ENCODE measurements at places on chromosomes 2 and 18. TPM values are rescaled to one million over a fixed set of nuclear protein-coding genes. Genes with fewer than 3 reads are reported as not detected.

DNA sequence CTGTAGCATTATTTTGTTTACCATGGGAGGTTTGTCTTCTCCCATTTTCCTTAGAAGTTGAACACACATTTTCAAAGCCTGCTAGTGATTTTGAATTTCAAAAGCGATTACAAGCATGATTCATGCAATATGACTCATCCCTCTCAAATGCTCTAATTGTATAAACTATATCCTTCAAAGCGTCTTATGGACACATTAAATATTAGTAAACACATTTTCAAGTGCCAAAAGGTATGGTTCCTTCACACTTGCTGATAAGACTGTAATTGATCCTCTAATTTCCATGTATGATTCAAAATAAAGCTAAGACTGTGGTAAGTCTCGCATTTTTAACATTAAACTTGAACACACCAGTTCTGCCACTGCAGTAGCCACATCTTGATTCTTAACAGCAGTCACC, 512.9 kb downstream of the LRRTM4 start:
- no peaks in the 10 kb centered on the region for H3K27me3 ChIP-seq
- H3K4me1 ChIP-seq: no peaks in the 10 kb centered on the region
- no peak overlapping the region for H3K4me3 ChIP-seq
- DNase-seq: no peak
- H3K27ac ChIP-seq: no peak overlapping the region

The TRAPPC8 gene
- total RNA-seq: 46.1 TPM

- no peak overlapping the region for H3K27ac ChIP-seq
- H3K4me1 ChIP-seq: peaks cover 16% of the 10 kb centered on the region
- peaks cover 2% of the 10 kb centered on the region for H3K36me3 ChIP-seq
- H3K4me3 ChIP-seq: no peak overlapping the region
- peaks cover 3% of the 10 kb centered on the region for H3K27me3 ChIP-seq
Observed at GRCh38 chr2:98808546-98808945, 77.6 kb upstream of the MGAT4A start.

The TPO gene
- not detected for total RNA-seq

The KRTCAP3 gene
- 13.9 TPM for total RNA-seq

DNA sequence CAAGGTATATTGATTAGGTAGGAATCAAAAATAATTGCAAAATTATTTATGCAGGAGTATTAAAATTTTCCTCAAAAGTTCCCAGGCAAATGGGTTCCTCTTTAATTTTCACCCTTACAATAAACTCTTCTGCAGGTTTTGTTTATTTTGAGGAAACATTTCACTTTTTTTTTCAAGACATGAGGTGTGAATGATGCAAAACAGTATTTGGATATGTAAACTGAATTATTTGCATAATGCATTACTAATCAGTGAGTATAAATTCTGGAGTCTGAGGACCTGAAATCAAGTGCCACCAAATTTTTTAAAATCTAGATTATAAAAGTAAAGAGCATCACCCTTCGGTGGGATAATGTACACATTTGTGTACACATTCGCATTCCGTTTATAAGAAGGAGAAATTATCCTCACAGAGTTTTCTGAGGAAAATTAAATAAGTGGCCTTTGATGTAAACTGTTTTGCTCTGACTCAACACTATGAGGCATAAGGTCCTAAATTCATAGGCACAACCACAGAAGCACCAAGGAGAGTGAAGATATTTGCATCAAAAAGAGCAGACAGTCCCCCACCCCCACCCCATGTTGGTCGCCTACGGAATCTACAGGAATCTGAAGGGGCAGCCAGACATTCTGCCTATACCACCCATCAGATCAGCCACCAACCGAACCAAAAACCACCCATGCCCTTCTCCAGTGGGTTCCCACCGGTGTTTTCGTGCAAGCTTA, 33.1 kb downstream of the BCL11A start:
- no peak for DNase-seq
- H3K27me3 ChIP-seq: peaks cover 36% of the 10 kb centered on the region
- no peak overlapping the region for H3K27ac ChIP-seq
- peaks cover 7% of the 10 kb centered on the region for H3K4me1 ChIP-seq
- no peaks in the 10 kb centered on the region for H3K36me3 ChIP-seq
- H3K4me3 ChIP-seq: no peak overlapping the region

DNA sequence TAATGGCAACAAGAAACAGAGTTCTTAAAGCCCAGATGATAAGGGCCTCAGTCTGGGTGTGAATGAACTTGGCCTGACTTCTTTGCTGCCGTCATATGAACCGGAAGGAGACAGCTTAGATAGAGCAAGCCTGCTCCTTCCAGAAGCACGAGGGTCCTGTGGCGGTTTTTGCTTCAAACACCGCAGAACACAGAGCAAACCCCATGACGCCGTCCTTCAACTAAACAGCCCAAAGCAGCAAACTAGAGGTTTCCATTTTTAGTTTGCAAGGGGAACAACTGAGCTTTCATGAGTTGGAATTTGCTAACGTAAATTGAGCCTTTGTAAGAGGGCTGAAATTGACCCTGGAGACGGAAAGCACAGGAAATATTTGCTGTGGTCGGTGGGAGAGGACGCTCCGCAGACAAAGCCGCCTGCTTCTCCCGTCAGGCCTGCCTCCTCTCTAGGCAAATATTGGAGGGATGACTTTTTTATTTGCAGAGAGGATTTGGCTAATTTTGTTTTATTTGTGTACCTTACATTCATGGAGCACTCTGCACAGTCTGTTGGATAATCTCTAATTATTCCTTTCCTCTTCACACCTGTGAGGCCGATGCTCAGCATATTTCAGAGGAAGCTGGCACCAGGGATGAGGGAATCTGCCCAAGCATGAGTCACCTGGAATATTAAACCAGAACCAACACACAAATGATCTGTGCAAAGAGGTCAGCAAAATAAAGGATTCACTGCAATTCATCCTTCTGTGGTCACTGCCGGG, 134.0 kb upstream of the NCK2 start:
- H3K36me3 ChIP-seq: no peaks in the 10 kb centered on the region
- H3K27ac ChIP-seq: no peak overlapping the region
- no peak for DNase-seq
- peaks cover 2% of the 10 kb centered on the region for H3K27me3 ChIP-seq

DNA sequence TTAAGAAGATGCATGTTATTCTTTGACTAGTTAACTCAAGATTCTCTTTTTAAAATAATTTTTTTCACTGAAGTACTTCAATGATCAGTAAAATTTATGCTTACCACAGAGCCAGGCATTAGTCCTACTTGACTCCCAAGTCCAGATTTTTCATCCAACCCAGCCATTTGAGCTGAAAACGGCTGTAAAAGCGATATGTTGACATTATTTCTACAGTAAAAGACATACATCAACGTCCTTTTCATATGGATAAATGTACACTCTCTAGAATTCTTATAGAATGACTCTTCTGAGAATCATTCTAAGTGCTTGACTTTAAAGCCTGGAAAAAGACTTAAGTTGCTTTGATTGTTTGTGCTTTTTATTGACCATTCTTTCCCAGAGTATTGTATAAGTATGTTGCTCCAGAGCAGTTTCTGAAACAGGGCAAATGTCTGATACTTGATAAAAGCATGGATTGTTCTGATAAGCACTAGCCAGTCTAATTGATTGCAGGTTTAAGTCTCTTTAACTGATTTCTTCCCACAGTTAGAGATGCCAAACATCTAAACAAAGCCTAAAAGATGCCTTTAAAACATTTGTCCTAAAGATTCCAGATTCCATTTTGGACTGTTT, 90.9 kb downstream of the COL5A2 start:
- no peaks in the 10 kb centered on the region for H3K36me3 ChIP-seq
- peaks cover 3% of the 10 kb centered on the region for H3K4me1 ChIP-seq
- no peak overlapping the region for H3K27ac ChIP-seq

- no peaks in the 10 kb centered on the region for H3K4me1 ChIP-seq
- H3K27me3 ChIP-seq: no peaks in the 10 kb centered on the region
- no peak overlapping the region for H3K27ac ChIP-seq
Observed at GRCh38 chr2:136801661-136802060, 36.3 kb downstream of the THSD7B start.

The EFHD1 gene
- total RNA-seq: 8.8 TPM

DNA sequence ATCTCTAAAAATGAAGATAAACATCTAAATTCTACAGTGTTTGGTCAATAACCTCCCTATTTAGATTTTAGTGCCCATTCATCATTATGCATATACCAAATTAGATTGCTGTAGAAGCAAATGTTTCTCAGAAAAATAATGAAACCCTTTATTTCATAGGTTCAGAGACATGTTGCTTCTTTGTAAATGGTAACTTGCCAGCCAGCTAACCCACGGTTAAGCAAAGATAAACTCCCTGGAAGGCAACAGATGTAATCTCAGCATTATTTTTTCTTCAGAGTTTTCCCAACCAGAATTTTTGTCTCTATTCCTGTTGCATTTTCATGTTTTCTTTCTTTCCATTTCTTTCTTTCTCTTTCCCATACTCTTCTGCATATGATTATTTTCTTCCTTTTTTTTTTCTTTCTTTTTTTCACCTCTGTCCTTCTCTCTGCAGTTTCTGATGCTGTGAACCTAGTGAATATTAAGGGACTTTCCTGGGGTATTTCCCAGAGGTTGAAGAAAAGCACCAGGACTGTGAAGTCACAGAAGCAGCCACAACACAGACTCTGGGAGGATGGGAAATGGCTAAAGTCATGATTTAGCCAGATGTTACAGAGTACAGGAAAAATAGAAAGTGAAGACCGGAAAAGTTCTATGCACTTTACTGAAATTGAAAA, 50.0 kb upstream of the DSG1 start:
- no peaks in the 10 kb centered on the region for H3K4me1 ChIP-seq
- no peak overlapping the region for H3K27ac ChIP-seq
- H3K27me3 ChIP-seq: no peaks in the 10 kb centered on the region
- H3K4me3 ChIP-seq: no peak overlapping the region

The MC5R gene
- 0.17 TPM for total RNA-seq

GRCh38 chr2:28334527-28334894, 58.1 kb upstream of the FOSL2 start:
- H3K4me1 ChIP-seq: peaks cover 4% of the 10 kb centered on the region
- H3K27ac ChIP-seq: no peak overlapping the region
- no peak overlapping the region for H3K4me3 ChIP-seq
- no peaks in the 10 kb centered on the region for H3K27me3 ChIP-seq

GRCh38 chr2:7748717-7749415, 831.7 kb downstream of the RNF144A start:
- DNase-seq: no peak
- H3K36me3 ChIP-seq: peaks cover 49% of the 10 kb centered on the region
- H3K4me3 ChIP-seq: peak overlapping the region; percentile 6
- H3K27me3 ChIP-seq: no peaks in the 10 kb centered on the region
- no peak overlapping the region for H3K27ac ChIP-seq

- no peaks in the 10 kb centered on the region for H3K36me3 ChIP-seq
- no peak overlapping the region for H3K4me3 ChIP-seq
- peaks cover 13% of the 10 kb centered on the region for H3K27me3 ChIP-seq
Observed at GRCh38 chr18:75405351-75405750, 22.2 kb downstream of the SMIM21 start.

- no peak overlapping the region for H3K4me3 ChIP-seq
- DNase-seq: no peak
- no peaks in the 10 kb centered on the region for H3K27me3 ChIP-seq
- H3K4me1 ChIP-seq: no peaks in the 10 kb centered on the region
- H3K27ac ChIP-seq: no peak overlapping the region
Observed at GRCh38 chr2:72494392-72494791, 331.4 kb downstream of the EXOC6B start.

The NTSR2 gene
- not detected for total RNA-seq

DNA sequence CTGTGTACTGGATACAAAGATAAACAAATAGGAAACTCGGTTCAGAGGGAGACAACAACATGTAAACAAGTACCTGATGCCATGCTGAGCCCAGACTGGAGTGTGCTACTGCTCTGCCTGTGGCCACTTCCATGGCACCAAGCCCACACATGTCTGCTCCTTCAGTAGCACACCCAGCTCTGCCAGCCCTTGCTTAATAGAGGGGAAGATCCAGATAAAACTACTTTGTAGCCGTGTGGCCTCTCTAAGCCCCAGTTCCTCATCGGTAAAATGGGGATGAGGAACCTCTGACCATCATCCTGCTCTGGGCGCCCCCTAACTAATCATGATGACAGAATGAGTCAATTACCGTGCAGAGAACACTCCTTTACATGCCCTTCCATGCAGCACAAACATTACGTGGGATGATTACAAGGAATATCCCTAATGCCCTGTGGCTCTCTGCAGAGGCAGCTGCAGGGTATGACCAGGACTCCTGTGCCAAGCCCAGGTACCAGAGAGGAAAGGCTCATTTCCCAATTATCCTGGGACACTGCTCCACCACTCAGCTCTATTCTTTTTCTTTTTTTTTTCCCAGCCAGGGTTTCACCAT, 34.9 kb downstream of the DNMT3A start:
- no peak overlapping the region for H3K4me3 ChIP-seq
- H3K36me3 ChIP-seq: peaks cover 35% of the 10 kb centered on the region
- H3K27me3 ChIP-seq: no peaks in the 10 kb centered on the region
- no peak for DNase-seq
- peaks cover 56% of the 10 kb centered on the region for H3K4me1 ChIP-seq

GRCh38 chr2:175597286-175597685, 404.8 kb downstream of the LNPK start:
- no peak for DNase-seq
- no peak overlapping the region for H3K27ac ChIP-seq
- H3K36me3 ChIP-seq: no peaks in the 10 kb centered on the region

The TACR1 gene
- not detected for total RNA-seq

DNA sequence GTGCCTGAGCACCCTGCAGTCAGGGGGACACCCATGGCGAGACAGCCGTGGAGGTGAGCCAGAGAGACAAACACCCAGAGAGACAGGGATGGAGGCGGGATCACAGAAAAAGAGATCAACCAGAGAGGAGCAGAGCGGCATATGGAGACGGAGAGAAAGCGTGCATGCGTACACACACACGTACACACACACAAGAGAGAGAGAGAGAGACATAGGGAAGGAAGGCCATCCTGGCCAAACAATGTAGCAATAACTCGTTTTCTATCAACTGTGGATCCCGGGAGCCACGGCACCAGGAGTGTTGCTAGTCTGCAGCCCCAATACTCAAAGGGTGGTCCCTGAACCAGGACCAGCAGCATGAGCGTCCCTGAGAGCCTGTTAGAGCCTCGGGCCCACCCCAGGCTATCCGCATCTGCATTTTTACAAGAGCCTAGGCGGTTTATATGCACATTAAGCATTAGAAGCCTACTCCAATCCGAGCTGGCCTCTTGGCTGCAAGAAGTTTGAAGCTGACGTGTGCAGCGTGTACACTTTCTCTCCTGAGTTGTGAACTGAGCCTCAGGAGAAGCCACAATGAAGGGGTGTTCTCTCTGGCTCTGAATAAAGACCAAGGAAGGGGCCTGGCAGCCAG, 50.1 kb upstream of the MYCN start:
- no peak overlapping the region for H3K27ac ChIP-seq
- no peak overlapping the region for H3K4me3 ChIP-seq
- H3K27me3 ChIP-seq: no peaks in the 10 kb centered on the region
- H3K36me3 ChIP-seq: no peaks in the 10 kb centered on the region
- no peaks in the 10 kb centered on the region for H3K4me1 ChIP-seq

- no peak overlapping the region for H3K27ac ChIP-seq
- H3K4me3 ChIP-seq: no peak overlapping the region
- DNase-seq: peak; percentile 15
- peaks cover 5% of the 10 kb centered on the region for H3K36me3 ChIP-seq
- no peaks in the 10 kb centered on the region for H3K27me3 ChIP-seq
- peaks cover 17% of the 10 kb centered on the region for H3K4me1 ChIP-seq
Observed at GRCh38 chr2:120239488-120240287, 13.0 kb upstream of the RALB start.

The DSG2 gene
- total RNA-seq: 0.25 TPM

- DNase-seq: no peak
- H3K27me3 ChIP-seq: no peaks in the 10 kb centered on the region
- no peaks in the 10 kb centered on the region for H3K36me3 ChIP-seq
- no peak overlapping the region for H3K4me3 ChIP-seq
- H3K27ac ChIP-seq: no peak overlapping the region
Observed at GRCh38 chr2:68196120-68196716, 38.5 kb downstream of the PNO1 start.

- DNase-seq: no peak
- H3K4me3 ChIP-seq: no peak overlapping the region
Observed at GRCh38 chr18:7624697-7625096, 57.6 kb downstream of the PTPRM start.

Measured in activated naive CD8-positive, alpha-beta T cell treated with anti-CD3 and anti-CD28 coated beads, Interleukin-2, amount 10 ng/mL, durations not matched to agents 7 days and 5 days (primary cell).